IMR-90 (cell line): ENCODE measurements at places on chromosomes 4 and X. TPM values are rescaled to one million over a fixed set of nuclear protein-coding genes. Genes with fewer than 3 reads are reported as not detected.
A peak's percentile ranks its signal among the peaks of the same experiment; 100 is the strongest.

DNA sequence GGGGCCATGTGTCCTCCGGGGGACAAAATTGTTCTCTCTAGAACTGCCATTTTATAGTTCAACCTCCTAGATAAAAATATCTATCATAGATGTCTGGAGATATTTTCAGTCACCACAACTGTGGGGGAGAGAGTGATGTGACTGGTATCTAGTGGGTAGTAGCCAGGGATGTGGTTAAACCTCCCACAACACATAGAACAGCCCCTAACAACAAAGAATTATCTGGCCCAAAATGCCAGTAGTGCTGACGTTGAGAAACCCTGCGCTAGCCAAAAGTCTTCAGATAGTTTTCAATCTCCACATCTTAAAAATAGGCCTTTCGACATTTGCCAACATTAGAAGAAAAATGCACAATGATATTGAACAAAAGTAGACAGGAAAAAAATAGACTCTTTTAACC, 19.0 kb upstream of the SUPT20HL2 start:
- DNase-seq = no peak

DNA sequence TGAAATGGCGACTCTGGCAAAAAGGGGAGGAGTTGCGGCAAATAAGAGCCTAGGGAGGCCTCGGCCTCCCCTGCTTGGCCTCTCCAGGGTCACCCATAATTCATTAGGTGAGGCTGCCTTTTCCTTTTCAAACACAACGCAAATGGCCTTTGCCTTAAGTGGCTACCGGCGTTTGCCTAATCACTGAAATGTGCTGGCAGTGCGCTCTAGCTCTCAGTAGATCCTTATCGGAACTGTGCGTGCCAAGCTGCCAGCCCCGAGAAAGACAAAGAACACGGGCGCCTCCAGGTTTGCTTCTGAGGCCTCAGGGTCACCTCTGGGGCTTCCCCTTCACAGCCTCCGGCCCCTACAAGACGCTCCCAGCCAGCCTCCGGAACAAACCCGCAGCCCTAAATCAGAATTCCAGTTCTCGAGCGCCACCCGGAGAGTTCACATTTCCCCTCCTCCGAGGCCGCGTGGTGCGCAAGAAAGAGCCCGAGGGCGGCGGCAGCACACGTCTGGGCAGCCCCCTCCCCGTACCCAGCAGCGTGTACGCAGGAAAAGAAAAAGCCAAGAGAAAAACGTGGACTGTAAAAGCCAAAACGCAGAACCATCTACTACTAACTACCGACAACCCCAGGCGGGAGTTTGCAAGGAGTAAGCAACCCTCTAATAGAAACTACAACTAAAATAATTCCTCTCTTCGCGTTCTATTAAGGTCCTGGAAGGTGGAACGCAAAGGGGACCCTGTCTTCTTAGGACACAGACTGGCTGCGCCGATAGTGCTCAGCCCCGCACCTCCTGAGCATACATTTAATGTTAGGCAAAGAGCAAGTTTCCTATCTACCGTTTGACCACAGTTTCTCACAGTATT, 76.5 kb upstream of the BCOR start:
- no peak for DNase-seq

DNA sequence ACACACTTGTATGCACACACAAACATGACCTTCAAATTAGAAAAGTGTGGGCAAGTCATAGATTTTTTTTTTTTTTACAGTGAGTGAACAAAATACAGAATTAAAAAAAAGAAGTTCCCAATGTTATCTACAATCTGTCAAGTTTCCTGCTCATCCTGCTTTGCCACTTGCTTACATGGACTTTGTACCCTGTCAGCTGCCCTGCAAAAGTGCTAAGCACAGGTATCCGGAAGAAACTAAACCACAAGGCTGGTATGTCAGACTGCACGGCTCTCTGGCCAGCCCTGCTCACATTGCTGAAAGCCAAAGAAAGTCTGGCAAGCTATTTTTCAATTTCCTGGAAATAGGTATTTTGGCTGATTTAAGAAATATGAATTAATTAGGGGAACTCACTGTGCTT, 38.9 kb upstream of the BCLAF3 start:
- no peak for DNase-seq

- DNase-seq = no peak
These were observed 370.5 kb upstream of the ANXA10 start for GRCh38 chr4:167721617-167722486.

- DNase-seq = peak; percentile 3
These were observed 121.0 kb upstream of the TEX13D start for GRCh38 chrX:124211312-124211942.

GRCh38 chrX:54359408-54359807, 1.6 kb upstream of the WNK3 start:
- no peak for DNase-seq

DNA sequence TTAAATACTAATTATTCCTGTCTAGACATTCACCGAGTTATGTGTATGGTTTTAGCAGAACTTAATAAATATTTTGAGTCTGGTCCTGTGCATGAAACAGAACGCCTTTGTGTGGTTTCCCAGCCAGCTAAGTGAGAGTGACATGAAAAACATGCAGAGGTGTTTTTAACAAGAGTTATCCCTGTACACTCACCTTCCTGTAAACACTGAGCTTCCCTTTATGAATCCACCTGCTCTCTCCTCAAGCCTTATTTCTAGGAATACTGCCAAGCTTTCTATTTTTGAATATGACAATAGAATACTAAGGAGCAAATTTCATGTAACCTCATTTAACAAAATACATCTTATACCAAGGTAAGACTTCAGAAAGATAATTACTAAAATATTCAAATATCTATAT, 270.3 kb upstream of the CTSO start:
- DNase-seq = no peak

- no peak for DNase-seq
These were observed 10.2 kb upstream of the GRIA3 start for GRCh38 chrX:123173833-123174232.

DNA sequence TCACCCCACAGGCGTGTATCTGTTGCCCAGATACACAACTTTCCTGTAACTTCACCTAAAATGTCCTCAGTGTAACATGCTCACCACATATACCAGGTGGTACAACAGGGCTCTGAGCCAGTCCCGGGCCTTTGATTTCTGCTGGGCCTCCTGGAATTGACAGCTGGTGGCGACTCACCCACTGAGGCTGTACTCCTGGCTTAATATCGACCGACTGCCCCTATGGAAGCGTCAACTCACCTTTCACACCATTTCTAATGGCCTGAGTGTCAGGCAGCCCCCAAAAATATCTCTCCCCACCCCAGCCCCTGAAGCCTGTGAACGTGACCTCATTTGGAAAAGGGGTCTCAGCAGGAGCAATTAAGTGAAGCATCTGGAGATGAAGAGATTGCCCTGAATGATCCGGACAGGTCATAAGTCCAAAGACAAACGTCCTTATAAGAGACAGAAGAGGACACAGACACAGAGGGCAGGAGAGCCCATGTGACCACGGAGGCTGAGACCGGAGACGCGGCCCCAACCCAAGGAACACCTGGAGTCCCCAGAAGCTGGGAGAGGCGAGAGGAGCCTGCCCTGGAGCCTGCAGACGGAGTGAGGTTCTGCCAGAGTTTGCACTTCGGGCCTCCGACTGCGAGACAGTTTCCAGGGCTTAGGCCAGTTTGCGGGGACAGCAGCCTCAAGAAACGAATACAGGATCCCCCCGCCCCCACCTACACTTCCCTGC, 12.6 kb upstream of the MXD4 start:
- no peak for DNase-seq

DNA sequence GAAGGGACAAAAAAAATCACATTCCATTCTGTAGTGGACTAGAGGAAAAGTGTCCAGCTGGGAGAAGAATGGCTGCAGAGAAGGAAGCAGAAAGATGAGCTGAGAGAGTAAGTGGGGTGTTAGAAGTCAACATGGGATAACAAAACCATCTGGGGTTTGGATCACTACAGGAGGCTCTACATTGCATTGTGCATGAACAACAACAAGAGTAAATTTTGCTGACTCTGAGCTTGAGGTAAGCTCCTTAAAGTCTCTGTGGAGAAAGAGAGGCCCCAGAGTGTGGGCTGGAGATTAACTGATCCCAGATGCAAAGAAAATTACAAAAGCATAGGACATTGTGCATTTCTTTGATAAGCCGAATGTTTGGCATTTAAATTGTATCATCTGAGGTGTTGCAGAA, 128.9 kb downstream of the UGT8 start:
- DNase-seq = no peak

GRCh38 chrX:103275947-103276567, 493 bp downstream of the TCEAL5 start:
- DNase-seq = no peak

DNA sequence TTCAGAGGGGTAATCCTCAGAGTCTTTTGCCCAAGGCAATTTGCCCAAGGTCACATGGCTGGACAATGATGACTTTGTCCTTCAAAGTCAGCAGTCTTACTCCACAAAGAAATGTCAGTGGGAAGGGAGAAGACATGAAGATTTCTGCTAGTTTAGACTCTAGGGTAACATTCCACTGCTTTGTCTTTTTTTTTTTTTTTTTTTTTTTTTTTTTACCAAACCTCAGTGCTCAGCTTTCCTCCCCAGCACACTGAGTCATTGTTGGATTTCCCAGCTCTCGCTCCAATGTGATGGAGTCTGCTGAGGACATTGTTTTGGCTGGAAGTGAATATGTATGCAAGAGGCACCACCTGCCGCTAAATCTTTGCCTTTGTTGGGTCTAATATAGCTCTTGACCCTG, 7.2 kb upstream of the C1QTNF7 start:
- DNase-seq = peak; percentile 85

DNA sequence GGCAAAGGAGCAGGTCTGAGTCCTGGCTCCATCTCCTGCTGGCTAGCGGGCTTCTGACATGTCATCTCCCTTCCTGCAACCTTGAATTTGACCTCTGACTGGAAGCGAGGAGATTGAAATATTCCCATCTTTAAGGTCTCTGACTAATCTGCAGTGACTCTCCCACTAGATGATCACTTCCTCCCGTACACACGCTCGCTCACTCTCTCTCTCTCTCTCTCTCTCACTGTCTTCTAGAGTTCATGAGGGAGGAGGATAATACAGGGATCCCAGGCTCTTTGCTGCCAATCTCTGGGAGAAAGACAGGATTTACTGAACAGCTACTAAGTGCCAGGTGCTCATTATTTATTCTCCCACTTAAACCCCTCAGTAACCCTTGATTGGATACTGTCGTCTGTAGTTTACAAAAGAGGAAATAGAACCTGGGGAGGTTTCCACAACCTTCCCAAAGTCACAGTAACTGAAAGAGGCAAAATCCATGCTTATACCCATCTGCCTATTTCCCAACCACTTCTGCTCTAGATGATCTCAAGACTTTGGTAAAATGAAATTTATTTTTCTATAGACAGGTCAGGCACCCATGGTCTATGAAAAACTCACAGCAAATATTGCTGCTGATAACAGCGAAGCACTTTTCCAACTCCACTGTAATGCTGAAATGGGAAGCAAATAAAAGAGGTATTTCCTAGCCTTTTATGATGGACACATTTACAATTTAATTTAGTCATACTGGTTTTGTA, 193.5 kb upstream of the C1QTNF7 start:
- DNase-seq = peak; percentile 93

DNA sequence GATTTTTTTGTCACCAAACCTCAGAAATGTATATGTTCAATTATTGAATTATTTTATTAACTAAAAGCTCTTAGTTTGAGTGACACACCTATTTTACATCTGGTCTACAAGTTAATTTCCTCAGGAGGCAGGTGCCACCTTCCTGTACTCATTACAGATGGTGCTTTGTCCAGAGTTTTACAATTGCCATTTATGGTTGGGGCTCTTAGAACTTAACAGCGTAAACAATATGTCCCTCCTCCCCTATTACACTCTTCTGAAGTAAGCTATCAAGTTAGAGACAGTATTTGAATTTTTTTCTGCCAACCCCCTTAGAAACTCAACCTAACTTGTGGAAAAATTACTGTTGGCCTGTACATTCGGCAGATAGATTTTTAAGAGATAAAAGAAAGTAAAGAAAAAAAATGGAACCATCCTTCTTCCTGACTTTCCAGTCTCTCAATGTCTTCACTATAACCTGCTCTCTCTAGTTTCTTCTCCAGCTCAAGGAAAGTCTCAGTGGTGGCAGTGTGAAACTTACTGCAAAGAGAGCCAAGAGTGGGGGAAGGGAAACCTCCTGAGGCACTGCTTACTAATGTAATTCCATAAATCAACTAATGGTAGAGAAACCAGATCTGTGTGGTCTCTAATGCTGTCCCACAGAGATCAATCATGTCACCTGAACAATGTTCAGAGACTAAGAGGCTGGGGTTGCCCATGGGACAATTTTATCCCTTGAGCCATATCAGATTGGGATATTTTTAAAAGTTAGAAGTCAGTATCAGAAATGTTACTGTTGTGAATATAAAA, 7.8 kb downstream of the CXXC4 start:
- DNase-seq = no peak

- no peak for DNase-seq
These were observed 623.8 kb downstream of the FAT4 start for GRCh38 chr4:125938541-125938940.

DNA sequence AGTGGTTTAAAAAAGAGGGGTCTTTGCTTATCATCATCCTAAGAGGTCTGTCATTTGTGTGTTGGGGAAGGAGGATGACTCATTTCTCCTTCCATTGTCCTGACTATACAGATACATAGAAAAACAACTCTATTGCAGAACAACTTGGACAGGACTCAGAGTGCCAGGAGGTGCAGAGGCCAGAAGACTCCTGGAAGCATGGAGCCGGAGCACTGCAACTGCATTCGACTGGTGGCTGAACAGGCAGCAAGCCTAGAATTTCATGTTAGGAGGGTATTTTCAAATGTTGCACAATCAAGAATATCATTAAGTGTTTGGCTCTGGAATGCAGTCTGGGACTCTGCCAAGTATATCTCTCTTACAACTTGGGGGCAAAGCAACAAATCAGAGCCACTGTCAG, 35.0 kb upstream of the MAML3 start:
- peak; percentile 64 for DNase-seq

DNA sequence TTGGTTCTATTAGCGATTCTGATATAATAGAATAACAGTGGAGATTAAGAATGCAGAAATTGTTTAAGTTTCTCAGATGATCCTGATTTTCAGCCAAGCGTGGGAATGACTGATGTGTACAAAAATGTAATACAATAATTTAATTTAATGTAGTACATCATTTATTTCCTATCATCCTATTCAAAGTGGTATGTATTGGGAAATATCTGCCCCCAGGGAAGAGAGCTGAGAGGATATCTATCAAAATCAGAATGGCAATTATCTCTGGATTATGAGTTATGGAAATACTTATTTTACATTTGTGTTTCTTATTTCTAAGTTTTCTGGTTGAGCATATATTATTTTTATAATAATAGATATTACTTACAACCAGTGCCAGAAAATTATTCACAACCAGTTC, 3.9 kb downstream of the FABP2 start:
- no peak for DNase-seq

Gene ARHGAP10
- total RNA-seq = 29.4 and 42.8 TPM in 2 replicates

Gene TBX22
- not detected in 2 replicates for total RNA-seq

Gene ACSL1
- total RNA-seq = 26.0 and 27.5 TPM in 2 replicates

Gene FGF13
- under 0.01 and 0.18 TPM in 2 replicates for total RNA-seq

Gene ZBTB49
- total RNA-seq = 4.2 and 4.8 TPM in 2 replicates

Gene REELD1
- not detected in 2 replicates for total RNA-seq

Gene RS1
- not detected in 2 replicates for total RNA-seq

Gene STATH
- total RNA-seq = not detected in 2 replicates

Gene FHDC1
- under 0.01 TPM in 2 replicates for total RNA-seq

Gene USP17L30
- not detected in 2 replicates for total RNA-seq
